ENCODE measurements at places on chromosomes 12 and 14.

DNA sequence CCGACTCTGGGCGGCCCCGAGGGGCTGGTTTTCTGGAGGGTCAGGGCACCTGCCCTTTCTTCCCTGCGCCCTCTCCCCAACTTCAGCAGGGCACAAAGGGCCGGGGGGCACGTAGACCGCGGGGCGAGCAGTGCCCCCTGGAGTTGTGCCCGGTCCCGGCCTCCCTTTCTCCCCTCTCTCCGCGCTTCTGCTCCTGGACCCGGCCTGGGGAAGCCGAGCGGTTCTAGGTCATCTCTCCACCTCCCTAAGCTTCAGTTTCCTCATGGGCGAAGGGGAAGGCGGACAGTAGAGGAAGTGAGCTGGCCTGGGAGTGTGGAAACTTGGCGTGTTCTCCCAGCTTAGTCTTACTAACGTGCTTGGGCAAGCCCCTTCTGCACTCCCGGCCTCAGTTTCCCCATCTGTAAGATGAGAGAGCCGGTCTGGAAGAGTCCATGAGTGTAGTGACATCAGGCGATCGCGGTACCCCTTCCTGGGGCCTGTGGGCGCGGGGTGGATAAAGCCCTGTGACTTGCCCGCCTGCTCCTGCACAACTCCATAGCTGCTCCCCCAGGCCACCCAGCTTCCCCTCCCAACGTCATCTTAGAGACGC is 158.6 kb upstream of the PARP11 start:
- DNase-seq: no peak

- DNase-seq: no peak
Observed at GRCh38 chr12:53073881-53074280, 5.3 kb downstream of the SPRYD3 start.

GRCh38 chr12:122975790-122976647 is 975 bp downstream of the OGFOD2 start:
- DNase-seq: no peak

DNA sequence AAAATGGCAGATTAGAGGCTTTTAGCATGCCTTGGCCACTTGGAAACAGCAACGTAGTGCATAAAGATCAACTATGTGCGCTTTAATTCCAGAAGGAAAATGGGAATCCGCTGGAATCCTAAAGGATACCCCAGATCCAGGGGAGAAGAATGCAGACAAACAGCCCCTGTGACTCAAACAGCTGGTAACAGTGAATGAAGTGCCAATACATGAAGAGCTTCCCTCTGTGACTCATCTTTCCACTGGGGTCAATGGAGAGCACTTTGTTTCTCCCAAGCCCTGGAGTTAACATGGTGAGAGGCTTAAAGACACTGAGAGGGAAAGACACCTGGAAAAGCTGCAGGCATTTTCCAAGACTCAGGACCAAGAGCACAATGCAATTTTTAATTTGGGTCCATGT is 263.1 kb downstream of the CEP128 start:
- DNase-seq: no peak

- DNase-seq: peak; percentile 72
Observed at GRCh38 chr14:76968621-76969063, 59.9 kb downstream of the IRF2BPL start.

GRCh38 chr12:3206536-3207072 is 129.4 kb downstream of the TSPAN9 start:
- no peak for DNase-seq

DNA sequence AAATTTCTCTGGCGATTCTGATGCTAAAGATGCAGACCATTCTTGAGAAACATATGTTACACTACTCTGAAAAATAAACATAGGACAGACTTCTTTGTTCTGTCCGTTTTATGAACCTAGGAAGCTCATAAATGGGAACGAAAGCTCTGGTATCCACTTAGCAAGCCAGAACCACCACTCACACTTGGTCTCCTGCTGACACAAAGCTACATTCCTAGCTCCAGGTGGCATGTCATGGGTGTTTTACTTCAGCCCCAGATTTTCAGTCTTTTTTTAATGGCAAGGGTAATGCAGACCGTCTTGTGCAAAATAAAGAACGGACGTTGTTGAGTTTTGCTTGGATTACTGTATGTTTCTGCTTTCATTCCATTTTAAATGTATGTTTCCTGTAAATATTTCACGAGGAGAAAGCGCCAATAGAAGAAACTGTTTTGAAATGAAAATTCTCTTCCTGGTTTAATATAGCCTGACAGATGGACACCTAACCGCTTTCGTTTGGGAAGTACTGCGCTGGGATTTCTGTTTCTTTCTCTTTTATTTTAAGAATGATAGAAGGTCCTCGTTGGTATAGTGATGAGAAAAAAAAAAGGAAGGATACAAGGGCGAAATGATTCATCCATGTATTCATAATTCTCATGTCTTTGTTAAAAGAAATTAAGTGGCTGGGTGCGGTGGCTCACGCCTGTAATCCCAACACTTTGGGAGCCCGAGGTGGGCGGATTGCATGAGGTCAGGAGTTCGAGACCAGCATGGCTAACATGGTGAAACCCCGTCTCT is 871 bp upstream of the COQ5 start:
- DNase-seq: peak; percentile 55

DNA sequence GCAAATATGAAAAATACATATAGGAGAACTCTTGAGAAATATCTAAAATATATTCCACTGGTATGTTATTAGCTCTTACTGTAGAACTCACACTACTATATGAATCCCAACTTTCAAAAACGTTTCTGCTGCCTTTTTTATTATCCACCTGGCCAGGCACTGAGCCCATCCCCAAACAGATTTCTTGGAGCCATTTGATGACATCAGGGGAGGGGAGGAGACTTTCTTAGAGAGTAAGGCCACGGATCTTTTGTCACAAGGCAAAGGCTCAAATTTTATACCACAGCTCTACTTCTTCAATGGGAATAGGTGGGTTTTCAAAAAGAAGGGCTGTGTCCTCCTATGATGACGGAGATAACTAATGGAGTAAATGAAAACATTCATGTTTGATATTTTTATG is 83.0 kb downstream of the SLC25A21 start:
- DNase-seq: no peak

DNA sequence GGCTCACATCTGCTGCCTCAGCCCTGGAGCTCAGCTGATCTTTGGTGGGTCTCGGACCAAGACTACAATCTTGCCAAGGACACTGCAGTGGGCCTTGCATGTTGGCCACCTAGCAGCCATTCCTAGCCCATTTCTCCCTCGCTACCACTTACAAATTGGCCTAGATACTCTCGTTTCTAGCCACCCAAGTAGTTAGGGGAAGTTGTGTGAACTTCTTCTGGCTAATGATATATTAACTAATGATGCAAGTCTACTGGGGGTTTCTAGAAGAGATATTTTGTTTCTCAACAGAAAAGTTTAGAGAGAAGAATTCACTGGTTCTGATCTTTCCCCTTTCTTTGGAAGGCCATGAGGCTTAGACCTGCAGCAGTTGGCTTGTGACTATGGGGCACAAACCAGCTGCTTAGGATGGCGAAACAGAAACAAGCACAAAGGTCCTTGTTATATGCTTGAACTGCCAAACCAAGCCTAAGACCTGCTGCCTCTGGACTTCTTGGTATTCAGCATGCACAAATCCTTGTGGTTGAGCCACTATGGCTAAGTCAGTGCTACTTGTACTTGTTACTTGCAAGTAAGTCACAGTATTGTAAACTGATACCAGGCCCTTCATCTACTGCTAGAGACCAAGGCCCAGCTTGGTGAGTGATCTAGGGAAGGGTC is 30.5 kb upstream of the GPATCH2L start:
- no peak for DNase-seq

DNA sequence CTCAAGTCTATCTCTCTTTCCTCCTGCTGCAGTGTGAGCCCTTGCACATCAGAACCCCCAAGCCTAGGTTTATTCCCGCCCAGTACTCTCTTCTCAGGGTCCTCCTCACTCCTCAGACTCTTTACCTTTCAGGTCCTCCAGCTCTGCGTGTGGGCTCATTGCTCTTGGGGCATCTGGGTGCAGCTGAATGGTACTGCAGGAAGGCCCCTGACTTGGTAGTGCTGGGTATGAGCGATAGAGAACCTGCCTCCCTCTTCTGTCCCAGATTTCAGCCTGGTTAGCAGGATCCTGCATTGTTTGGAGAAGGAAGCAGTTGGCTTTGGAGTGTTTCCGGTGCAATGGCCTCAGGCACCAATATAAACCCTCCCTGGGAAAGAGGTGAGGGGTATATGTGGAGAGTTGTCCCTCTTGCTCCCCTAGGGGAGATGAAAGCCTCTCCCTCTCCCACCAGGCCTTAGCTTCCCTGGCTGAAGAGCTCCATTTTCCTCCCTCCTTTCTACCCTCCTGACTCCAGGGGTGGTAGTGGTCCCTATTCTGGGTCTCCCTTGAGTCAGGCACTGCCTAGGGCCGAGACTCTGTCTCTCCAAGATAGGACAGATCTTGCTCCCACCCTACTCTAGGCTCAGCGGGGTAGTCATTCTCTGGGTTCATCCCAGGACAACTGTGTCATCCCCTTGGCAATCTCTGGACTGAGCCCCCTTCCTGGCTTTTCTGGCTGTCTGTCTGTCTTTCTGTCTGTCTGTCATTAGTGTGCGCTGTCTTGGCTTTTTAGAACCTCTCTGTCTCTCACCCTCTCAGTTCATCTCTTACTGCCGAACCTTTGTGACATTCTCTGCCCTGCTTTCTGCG is 3.8 kb downstream of the LRP1 start:
- DNase-seq: peak; percentile 68

- no peak for DNase-seq
Observed at GRCh38 chr12:72297666-72298065, 25.5 kb downstream of the TRHDE start.

DNA sequence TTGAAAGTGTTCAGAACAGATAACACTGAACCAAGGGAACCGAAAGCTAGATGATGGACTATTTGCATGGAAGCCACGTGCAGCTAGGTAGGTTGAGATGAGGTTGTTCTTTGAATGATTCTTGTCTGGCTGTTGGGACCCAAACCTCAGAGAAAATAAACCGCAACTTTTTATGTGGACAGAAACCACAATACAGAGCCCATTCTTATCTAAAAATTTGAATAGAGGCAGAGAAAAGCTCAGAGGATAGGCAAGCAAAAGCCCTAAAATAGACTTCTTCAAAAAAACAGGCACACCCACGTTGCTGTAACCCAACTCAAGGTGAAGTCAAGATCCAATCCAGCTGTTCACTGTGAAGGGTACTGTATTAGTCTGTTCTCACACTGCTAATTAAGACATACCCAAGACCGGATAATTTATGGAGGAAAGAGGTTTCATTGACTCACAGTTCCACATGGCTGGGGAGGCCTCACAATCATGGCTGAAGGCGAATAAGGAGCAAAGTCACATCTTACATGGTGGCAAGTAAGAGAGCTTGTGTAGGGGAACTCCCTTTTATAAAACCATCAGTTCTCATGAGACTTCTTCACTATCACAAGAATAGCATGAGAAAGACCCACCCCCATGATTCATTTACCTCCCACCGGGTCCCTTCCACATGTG is 353.8 kb downstream of the AACS start:
- DNase-seq: no peak

DNA sequence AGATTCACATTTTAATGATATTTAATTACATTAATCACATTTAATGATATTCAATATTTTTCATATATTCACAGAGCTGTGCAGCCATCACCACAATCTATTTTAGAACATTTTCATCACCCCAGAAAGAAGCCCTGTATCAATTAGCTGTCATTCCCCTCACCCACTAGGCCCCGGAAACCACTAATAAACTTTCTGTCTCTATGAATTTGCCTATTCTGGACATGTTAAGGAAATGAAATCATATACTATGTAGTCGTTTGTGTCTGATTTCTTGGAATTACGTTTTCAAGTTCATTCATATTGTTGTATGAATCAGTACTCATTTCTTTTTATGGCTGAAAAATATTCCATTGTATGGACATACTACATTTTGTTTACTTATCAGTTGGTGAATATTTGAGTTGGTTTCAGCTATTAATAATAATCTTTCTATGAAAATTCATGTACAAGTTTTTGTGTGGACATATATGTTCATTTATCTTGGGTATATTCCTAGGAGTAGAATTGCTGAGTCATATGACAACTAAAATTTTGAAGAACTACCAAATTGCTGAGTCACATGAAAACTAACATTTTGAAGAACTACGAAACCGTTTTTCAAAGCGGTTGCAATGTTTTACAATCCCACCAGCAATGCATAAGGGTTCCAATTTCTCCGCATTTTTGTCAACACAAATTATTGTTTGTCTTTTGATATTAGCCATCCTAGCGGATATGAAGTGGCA is 11.7 kb upstream of the OTOGL start:
- no peak for DNase-seq

GRCh38 chr14:54906075-54906474 is 3.4 kb upstream of the GCH1 start:
- DNase-seq: no peak
